ENCODE measurements at places on chromosomes 6 and 20. TPM values are rescaled to one million over a fixed set of nuclear protein-coding genes. Genes with fewer than 3 reads are reported as not detected.
A peak's percentile ranks its signal among the peaks of the same experiment; 100 is the strongest.

HLA-DMA gene
- 16.3 TPM for total RNA-seq

NKX2-2 gene
- total RNA-seq: not detected

- H3K4me1 ChIP-seq: peaks cover 21% of the 10 kb centered on the region
- H3K36me3 ChIP-seq: no peaks in the 10 kb centered on the region
- DNase-seq: no peak
- H3K27ac ChIP-seq: peak overlapping the region; percentile 51
- no peaks in the 10 kb centered on the region for H3K27me3 ChIP-seq
Observed at GRCh38 chr6:136250686-136251008, 536 bp upstream of the MTFR2 start.

DNA sequence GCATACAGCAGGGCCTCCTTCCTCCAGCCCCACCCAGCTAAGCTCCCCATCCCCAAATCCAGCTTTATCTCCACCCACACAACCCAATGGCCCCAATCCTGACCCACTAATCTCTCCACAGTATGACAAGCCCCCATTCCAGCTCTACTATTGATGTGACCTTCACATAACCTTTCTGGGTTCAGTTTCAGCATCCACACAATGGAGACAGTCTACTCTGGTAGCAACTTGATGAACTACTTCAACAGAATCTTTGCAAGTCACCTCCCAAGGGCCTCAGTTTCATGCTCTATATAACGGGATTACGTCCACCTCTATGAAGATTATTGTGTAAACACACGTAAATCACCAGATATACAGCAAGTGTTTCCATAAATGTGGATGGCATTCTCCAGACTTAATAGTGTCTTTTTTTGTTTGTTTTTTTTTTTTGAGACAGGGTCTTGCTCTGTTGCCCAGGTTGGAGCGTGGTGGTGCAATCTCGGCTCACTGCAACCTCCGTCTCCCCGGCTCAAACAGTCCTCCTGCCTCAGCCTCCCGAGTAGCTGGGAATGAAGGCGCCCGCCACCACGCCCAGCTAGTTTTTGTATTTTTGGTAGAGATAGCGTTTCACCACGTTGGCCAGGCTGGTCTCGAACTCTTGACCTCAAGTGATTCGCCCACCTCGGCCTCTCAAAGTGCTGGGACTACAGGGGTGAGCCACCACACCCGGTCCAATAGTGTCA is 1.4 kb downstream of the AHCY start:
- H3K27me3 ChIP-seq: no peaks in the 10 kb centered on the region
- peak overlapping the region; percentile 73 for H3K4me3 ChIP-seq
- no peaks in the 10 kb centered on the region for H3K36me3 ChIP-seq
- H3K4me1 ChIP-seq: peaks cover 17% of the 10 kb centered on the region

- H3K4me1 ChIP-seq: no peaks in the 10 kb centered on the region
- no peak overlapping the region for H3K27ac ChIP-seq
- no peaks in the 10 kb centered on the region for H3K36me3 ChIP-seq
- no peaks in the 10 kb centered on the region for H3K27me3 ChIP-seq
- no peak for DNase-seq
Observed at GRCh38 chr20:1784586-1784985, 110.6 kb upstream of the SIRPA start.

DNA sequence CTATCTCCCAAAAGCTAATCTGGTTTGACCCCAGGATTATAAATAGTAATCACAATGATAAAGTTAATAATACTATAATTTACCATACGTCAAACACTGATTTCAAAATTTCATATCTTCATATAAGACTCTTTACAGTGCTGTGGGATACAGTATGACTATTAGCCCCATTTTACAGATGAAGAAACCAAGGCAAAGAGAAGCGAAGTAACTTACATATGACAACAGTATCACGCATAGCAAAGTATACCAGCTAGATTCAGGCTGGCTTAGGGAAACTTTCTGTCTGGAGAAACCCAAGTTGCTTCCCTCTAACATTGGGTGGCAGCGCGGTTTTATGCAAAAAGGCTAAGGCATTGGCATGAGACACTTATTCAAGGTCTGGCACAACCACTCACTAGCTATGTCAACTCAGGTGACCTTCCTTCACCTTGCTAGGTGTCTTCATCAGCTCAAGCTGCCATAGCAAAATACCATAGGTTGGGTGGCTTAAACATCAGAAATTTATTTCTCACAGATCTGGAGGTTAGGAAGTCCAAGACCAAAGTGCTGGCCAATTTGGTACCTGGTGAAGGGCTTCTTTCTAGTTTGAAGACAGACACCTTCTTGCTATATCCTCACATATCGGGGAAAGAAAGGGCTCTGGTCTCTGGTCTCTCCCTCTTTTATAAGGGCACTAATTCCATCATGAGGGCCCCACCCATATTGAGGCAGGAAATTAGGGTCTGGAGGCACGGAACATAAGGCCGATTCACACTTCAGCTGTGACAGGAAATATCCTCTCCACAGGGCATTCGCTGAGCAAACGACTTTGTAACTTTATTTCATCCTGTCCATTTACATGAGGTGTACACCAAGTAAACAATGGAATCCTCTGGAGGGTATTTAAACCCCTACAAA is 22.4 kb upstream of the UTRN start:
- no peaks in the 10 kb centered on the region for H3K27me3 ChIP-seq
- no peak overlapping the region for H3K4me3 ChIP-seq
- no peak for DNase-seq
- H3K36me3 ChIP-seq: no peaks in the 10 kb centered on the region
- H3K27ac ChIP-seq: no peak overlapping the region

SFTA2 gene
- total RNA-seq: not detected

GRCh38 chr6:24926192-24926591 is 9.6 kb downstream of the RIPOR2 start:
- H3K36me3 ChIP-seq: no peaks in the 10 kb centered on the region
- no peak for DNase-seq
- H3K27ac ChIP-seq: no peak overlapping the region
- no peaks in the 10 kb centered on the region for H3K27me3 ChIP-seq
- H3K4me1 ChIP-seq: peaks cover 24% of the 10 kb centered on the region

DNA sequence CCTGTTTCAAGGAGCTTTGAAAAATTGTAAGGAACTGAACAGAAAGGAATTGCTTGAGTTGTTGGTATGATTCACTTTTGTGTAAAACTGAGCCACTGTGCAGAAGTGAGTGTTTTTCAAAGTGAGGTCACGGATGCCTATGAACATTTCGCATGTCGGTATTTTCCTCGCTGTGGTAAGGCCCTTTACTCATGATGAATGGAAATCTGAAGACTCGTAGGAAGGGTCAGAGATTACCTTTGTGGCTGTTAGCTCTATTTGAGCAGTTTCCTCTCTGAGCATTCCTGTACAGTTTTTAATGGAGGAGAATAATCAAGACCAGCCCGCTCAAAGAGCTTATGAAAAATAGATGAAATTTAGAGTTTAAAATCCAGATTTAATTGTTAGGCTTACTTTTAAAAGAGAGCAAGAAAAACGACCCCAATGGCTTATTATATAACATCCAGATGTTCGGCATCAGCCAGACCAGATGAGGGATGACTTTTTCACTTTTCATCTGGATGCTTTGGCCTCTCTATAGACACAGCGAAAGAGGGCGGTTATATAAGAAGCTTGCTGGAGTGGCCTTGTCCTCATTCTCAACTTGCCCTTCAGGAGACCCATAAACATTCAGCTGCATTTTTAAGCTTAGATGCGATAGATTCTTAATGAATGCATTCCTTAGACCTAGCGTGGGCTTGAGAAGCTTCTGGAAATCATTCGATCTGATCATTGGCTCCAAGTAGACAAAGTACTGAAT is 99.5 kb downstream of the CD83 start:
- H3K36me3 ChIP-seq: no peaks in the 10 kb centered on the region
- H3K4me3 ChIP-seq: no peak overlapping the region
- H3K27ac ChIP-seq: no peak overlapping the region

- H3K27me3 ChIP-seq: no peaks in the 10 kb centered on the region
- H3K4me3 ChIP-seq: peak overlapping the region; percentile 49
- peak overlapping the region; percentile 57 for H3K27ac ChIP-seq
- H3K36me3 ChIP-seq: peaks cover 36% of the 10 kb centered on the region
- no peak for DNase-seq
Observed at GRCh38 chr6:41682497-41683272, 44.4 kb downstream of the MDFI start.

KCNK5 gene
- total RNA-seq: 3.7 TPM

ZNF217 gene
- total RNA-seq: 11.4 TPM

- no peak overlapping the region for H3K27ac ChIP-seq
- H3K36me3 ChIP-seq: no peaks in the 10 kb centered on the region
- no peak overlapping the region for H3K4me3 ChIP-seq
Observed at GRCh38 chr6:163231356-163232014, 183.0 kb upstream of the QKI start.

GRCh38 chr20:50518270-50518721 is 8.1 kb downstream of the PTPN1 start:
- no peak overlapping the region for H3K4me3 ChIP-seq
- no peak for DNase-seq
- no peaks in the 10 kb centered on the region for H3K4me1 ChIP-seq
- no peak overlapping the region for H3K27ac ChIP-seq
- no peaks in the 10 kb centered on the region for H3K36me3 ChIP-seq

RGS17 gene
- 0.41 TPM for total RNA-seq

STMND1 gene
- not detected for total RNA-seq

SLC9A8 gene
- 5.7 TPM for total RNA-seq

- H3K36me3 ChIP-seq: no peaks in the 10 kb centered on the region
- no peaks in the 10 kb centered on the region for H3K4me1 ChIP-seq
- no peak overlapping the region for H3K27ac ChIP-seq
- DNase-seq: no peak
Observed at GRCh38 chr6:129031051-129031599, 148.2 kb downstream of the LAMA2 start.

C20orf141 gene
- total RNA-seq: not detected

DNA sequence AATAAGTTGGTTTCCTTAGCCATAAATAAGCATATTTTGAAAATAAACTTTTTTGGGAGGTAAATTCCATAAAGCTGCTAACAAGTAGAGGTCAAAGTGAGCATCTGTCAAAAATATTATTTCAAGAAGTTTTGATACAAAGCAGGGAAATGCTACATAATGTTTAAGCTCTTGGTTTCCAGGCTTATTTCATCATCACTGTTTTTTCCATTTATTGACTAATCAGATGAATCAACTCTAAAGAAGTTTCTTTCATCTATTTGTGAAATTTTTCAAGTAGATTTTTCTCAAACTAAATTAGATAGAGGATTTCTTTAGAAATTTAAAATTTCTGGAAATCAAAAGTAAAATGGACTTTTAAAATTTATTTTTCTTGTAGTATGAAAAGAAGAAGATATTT is 89.5 kb upstream of the TBX18 start:
- H3K27ac ChIP-seq: no peak overlapping the region
- H3K36me3 ChIP-seq: no peaks in the 10 kb centered on the region
- no peak overlapping the region for H3K4me3 ChIP-seq
- H3K27me3 ChIP-seq: no peaks in the 10 kb centered on the region
- no peak for DNase-seq

Data from sigmoid colon (tissue), 7 donors.